KBM-7 (cell line): ENCODE measurements at places on chromosomes 3 and 15.

DNA sequence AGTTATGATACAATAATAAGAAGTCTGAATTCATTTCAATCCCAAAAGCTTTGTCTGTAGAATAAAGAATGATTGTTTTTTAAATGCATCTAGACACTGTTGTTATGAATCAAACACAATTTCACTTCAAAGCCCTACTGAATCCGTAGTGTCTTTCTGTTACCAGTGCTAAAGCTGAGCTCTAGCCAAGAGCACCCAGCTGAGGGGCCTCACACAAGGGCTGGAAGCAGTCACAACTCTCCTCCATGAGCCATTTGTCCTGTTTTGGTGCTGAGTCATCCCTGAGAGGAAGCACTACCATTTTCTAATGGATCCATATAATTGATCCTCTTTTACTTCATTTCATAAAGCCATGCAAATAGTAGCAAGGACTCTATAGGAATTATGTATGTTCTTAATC lies 158.2 kb upstream of the ANKRD28 start:
- DNase-seq: no peak

DNA sequence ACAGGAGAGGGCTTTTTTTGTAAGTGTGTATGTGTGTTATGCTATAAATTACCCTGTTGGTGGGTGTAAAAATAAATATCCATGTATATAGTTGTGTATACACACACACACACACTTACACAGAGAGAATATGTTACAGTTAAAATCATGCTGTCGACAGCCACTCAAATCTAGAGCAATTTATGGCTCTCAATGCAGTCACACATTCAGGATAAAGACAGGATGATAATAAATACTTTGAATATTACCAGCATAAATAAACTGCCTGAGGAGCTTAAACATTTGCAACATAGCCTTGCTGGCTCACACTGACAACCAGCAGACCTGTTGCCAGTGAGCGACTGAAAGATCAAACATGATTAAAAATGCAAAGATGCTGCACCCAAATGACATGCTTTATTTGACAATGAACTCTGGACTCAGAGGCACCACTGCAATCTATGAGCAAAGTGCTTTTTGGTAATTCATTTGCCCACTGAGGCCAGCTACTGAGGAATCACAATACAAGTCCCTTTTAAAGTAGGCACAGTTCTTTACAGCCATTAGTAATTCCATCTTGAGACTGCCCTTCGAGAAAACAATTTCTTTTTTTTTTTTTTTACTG lies 458.9 kb downstream of the FHIT start:
- no peak for DNase-seq

- DNase-seq: peak; percentile 13
Observed at GRCh38 chr3:142866841-142867631, 21.8 kb downstream of the PCOLCE2 start.

- DNase-seq: peak; percentile 91
Observed at GRCh38 chr3:18087988-18088387, 337.2 kb downstream of the SATB1 start.

DNA sequence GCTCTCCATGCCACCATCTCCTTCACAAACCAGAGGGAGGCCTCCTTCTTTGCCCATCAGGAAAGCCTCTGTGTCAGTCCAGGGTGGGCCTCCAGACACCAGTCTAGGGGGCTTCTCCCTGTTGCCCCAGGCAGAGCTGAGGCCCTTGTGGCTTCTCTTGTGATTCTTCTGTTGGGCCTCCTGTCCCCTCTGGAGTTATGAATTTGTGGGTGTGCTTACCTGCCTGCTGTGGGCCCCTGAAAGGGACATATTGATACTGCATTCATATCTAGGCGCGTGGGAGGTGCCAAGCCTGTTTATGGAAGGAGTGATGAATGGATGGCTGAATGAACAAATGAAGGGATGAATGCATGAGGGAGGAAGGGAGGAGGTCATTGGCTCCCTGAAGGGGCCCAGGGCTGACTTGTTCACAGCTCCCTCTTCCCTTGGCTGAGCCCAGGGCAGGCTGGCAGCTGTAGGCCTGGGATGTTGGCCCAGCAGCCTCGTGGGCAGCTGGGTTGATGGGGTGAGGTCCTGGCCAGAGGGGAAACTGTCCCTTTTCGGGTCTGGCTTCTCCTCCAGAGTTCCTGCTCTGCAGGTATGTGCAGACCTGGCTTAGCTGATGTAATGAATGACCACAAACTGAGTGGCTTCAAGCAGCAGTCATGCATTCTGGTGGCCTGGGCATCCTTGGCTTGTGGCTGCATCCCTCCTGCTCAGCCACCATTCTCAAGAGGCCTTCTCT lies 195.4 kb downstream of the GOLGA6L6 start:
- DNase-seq: no peak

DNA sequence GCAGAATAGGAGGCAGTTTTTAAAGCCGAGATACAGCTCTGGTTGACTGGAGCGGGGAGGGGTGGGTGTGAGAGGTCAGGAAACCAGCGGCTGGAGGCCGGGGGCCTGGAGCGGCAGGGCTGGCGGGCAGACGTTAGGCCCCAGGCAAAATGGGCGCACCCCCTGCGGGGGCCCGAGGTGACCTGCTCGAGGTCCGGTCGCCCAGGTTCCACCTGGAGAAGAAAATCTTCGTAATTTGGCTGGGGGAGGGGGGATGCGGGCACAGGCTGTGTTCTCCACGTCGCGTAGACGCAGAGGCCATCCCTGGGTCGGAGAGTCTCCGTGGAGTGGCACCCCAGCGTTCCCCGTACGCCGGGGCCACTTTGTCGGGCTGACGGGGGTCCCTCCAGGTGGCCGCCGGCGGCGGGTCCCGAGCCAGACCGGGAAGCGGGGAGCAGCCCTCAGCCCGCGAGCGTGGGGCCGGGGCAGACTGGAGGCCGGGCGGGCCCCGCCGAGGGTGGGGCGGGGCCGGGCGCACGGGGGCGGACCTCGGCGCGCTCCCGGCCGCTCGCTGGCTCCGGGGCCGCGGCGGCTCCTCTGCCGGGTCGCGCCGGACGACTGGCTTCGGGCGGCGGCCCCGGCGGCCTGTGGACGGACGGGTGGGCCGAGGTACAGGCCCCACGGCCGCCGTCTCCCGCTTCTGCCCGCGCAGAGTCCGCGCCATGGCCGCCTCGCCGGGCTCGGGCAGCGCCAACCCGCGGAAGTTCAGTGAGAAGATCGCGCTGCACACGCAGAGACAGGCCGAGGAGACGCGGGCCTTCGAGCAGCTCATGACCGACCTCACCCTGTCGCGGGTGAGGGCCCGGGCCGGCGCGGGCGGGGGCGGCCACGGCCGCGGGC lies at the start of gene CRTC3:
Gene CRTC3, plus strand, starts transcription at position 553 of the 879 bp plus-strand sequence. Its CDS starts 149 bp downstream, at position 702.
- peak; percentile 51 for DNase-seq

DNA sequence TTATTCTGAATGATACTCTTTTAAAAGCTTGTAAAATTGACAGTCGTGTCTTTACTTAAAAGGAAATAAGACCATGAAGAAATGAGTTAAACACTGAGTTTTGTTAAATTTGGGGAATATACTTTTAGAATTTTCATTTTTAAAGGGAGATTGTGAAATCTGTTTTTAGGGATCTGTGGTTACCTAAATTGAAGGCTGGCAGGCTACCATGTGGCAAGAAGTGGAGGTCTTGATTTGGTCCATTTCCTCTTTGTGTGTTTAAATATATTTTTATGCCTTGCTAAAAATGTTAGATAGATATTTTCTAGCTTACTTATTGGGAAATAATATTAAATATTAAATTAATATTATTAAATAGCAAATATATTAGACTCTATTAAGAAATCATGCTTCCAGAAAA lies 36.6 kb upstream of the SLC22A13 start:
- no peak for DNase-seq

- DNase-seq: no peak
Observed at GRCh38 chr3:30741889-30742288, 135.5 kb downstream of the TGFBR2 start.

DNA sequence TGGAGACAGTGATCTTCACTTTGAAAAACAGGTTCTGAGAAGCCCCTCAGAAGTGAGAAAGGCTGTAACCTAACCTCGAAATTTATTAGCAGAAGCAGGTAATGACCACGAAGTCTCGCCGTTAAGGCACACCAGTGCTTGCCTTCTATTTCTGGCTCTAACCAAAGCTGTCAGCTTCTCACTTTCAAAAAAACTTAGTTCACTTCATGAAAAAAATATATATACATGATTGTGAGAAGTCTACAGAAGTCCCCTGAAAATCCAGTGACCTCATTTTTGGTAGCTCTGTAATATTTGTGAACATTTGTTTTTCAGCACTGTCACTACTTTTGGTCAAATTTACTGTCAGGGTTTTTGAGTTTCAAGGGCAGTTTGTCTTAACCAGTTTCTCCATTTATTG lies 19.1 kb upstream of the AKAP13 start:
- no peak for DNase-seq

GRCh38 chr3:138332472-138333073 lies 2.9 kb upstream of the NME9 start:
- DNase-seq: peak; percentile 54

DNA sequence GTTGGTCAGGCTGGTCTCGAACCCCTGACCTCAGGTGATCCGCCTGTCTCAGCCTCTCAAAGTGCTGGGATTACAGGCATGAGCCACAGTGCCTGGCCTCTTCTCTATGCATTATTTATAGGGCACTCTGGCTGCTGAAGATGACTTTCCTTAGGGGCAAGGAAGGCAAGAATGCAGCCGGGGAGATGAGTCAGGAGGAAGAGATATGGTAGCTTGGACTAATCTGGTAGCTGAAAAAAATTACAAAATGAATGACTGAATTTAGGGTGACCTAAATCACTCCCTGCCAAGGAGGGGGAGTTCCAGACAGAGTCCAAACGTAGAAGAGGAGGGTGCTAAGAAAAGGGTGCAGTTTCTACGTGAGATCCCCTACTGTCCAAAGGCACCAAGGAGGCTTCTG lies 14.2 kb downstream of the RHCG start:
- DNase-seq: no peak

DNA sequence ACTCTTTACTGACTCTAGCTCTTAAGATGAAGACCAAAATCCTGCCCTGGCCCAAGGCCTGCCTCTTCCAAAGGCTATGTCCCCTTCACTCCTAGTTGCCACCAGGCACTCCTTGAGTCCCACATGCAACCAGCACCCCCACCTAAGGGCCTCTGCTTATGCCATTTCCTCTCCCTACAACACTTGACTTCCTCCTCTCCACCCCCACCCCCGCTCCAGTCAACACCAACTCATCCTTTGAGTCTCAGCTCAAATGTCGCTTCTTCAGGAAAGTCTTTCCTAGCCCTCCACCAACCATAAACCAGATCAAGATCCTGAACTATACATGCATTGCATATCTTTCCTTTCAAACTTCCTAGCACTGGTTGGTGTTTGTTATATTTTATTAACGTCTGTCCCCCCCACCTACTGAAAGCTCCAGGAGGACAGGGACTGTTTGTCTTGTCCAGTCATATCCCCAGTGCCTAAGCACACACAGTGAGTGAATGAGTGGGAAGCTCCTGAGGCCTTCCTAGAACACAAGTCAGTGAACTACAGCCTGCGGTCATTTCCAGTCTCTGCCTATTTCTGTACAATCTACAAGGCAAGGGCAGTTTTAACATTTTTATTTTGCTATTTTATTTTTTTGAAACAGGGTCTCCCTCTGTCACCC lies 7.3 kb downstream of the TBC1D2B start:
- peak; percentile 89 for DNase-seq

- DNase-seq: no peak
Observed at GRCh38 chr3:66552846-66553245, 52.0 kb upstream of the LRIG1 start.

- no peak for DNase-seq
Observed at GRCh38 chr3:128548426-128549282, 55.7 kb upstream of the GATA2 start.

GRCh38 chr3:23166276-23166675 lies 36.9 kb upstream of the UBE2E2 start:
- no peak for DNase-seq

- no peak for DNase-seq
Observed at GRCh38 chr3:180072786-180073185, 36.0 kb upstream of the PEX5L start.

DNA sequence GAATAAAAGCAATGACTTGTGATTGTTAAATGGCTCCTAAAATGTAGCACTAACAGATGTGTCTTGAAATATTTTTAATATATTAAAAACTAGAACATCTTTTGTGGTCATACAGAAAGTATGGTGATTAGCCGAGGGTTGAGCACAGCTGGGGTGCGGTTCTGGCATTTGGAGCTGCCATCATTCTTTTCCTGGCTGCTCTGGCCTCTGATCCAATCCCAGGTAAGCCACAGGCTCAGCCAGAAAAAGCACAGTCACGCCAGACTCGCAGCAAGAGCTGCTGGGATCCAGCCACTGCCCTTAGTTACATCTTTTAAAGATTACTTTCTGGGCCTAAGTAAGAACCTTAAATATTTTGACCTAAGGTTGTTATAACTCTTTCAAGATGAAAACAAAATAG lies 196.8 kb downstream of the PLCL2 start:
- DNase-seq: no peak

DNA sequence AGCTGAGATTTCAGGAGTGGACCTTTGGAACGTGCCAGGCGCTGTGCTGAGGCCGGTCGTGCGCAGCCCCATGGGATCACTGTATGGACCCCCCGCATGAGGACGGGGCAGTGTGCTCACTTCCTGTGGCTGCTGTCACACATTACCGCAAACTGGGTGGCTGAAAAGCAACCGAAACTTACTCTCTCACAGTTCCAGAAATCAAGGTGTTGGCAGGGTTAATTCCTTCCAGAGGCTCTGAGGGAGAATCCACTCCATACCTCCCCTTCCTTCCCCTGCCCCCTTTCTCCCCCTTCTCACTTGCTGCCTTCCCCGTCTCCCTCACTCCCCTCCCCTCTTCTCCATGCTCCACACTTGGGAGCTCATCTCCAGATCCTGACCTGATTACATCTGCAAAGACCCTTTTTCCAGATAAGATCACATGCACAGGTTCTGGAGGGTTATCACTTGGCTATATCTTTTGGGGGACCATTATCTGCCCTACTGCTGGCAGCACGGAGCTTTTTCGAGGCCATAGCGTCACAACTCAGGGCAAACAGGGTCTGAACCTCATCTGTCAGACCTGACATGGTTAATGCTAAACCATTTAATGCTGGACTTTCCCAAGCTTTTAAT lies 41.2 kb downstream of the KLF13 start:
- DNase-seq: peak; percentile 38

- peak; percentile 76 for DNase-seq
Observed at GRCh38 chr15:80060356-80061006, 1.0 kb downstream of the ZFAND6 start.

DNA sequence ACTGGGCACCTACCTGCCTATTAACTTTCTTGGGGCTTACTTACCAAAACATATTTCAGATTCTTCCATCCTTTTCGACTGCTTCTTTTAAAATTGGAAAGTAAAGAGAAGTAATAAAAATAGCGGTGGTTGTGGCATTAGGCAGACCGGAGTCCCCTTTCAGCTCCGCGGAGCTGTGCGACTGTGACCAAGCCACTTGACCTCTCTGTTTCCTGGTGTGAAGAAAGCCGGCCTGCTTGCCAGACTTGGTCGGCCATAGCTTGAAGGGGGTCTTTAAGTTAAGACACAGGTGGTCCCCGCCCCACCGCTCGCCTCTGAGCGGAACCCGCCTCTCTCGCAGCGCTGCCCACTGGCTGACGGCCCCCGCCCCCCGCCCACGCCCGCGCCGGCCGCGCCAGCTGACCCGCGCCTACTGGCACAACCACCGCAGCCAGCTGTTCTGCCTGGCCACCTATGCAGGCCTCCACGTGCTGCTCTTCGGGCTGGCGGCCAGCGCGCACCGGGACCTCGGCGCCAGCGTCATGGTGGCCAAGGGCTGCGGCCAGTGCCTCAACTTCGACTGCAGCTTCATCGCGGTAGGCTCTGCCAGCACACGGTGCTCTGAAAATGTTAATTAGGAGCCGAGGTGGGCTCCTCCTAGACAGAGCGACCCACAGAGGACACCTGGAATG lies 18.3 kb downstream of the NOX5 start:
- DNase-seq: no peak
